ENCODE measurements at places on chromosomes 3 and 15.

DNA sequence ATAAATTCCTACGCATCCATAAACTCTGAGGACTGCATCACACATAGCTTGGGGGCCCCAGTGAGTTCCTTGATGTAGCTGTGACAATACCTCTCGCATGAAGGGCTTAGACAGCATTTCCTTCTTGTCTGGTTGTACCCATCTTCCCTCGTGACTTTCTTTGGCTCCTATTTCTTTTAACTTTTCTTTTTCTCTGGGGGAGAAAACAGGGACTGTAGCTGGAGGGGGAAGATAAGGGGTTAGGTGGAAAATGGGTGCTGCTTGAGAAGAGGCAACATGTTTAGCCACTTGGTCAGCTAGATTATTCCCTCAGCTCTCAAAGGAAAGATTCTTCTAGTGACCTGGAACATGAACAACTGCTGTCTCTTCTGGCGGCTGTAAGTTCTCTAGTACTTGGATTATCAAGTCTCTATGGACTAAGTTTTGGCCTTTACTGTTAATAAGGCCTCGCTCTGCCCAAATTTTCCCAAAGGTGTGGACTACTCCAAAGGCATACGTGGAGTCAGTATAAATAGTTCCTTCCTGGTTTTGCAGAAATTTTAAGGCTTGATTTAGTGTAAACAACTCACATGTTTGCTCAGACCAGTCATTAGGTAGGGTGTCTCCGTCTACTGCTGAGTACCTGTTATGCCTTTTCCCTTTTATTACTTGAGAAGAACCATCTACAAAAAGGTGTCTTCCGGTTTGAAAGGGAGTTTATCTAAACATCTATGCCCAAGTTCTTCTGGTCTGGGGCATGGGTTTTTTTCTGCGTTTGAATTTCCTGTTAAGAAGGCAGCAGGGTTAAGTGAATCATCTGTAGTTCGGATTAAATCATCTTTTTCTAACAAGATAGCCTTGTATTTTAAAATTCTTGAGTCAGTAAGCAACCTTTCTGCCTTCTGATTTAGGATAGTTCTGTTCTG lies 21.0 kb upstream of the ATG7 start:
- DNase-seq, result no peak

DNA sequence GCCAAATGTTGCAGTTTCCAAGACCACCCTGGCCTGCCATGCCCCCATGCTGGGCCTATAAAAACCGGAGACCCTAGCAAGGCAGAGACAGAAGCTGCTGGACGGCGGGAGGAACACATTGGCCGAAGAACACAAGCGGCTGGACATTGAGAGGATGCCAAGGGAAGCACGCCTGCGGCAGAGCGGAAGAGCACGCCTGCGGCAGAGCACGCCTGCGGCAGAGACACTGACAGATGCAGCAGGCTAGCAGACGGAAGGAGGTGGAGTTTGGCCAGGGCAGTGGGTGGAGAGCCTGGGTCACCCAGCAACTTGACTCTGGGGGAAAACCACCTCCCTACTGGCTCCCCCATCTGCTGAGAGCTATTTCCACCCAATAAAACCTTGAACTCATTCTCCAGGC lies 322.3 kb upstream of the TBL1XR1 start:
- DNase-seq, result no peak

- DNase-seq, result no peak
Measured at GRCh38 chr3:67765575-67765974, 111.2 kb upstream of the SUCLG2 start.

- no peak for DNase-seq
Measured at GRCh38 chr15:44308415-44308814, 19.9 kb downstream of the GOLM2 start.

DNA sequence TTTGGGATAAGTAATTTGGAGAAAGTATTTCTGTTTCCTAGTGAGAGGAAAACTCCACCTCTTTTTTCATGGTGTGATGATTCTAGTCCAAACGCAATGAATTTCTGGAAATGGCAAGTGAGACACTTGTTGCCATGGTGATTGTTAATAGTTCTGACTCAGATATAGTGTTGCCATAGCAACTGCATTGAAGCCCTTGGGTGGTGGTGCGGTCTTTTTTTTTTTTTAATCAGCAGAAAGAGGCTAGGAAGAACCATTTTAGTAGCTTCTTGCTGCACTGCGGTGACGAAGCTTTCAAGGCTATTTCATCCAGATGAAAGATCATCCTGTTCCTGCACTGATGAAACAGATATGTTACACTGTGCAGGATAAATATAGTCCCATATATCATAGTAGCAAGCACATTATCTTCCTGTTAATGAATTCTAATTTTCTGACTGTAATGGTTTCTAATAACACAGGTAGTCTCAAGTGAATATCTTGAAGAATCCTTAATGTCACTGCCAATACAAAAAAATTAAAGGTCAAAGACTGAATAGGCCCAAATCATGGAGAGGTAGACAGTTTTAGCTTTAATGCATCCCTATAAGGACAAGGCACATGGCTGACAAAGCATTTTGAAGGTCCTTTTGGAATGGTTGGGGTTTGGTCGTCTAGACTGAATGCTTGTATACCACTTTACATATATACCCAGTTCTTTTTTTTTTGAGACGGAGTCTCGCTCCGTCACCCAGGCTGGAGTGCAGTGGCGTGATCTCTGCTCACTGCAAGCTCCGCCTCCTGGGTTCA lies 125.1 kb upstream of the ZBTB20 start:
- DNase-seq, result no peak

DNA sequence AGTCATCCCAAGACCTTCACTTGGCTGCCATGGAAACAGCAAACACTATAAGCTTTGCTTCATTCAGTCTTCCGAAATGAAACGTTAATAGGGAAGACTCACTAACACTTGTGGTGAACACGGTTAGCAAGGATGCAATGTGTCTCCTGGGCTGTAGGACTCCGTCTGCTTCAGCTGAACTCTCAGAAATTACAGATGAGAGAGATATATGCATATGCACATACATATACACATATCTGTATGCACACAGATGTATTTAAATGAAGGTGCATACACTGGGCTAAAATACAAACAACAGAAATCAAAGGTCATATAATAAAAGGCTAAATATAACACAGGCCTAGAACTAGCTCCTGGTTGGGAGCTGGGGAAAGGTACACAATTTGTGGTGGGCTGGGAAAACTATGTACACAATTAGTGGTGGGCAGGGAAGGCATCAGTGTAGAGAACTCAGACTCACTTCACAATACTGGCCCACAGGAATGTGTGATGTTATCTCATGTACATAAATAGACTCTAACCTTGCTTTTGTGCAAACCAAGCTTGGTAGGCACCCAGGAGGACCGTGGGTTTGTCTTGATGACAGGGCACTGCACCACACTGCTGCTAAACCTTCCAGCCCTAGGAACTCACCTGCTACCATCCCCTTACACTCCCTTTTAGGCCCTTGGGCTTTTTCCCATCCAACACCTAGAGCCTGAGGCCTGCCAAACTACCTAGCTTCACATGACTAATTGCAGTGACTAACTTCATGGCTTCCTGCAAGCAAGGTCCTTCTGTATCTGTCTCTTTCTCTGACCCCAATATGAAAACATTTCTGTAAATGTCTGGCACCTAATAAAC lies 873.1 kb downstream of the NSUN3 start:
- no peak for DNase-seq

DNA sequence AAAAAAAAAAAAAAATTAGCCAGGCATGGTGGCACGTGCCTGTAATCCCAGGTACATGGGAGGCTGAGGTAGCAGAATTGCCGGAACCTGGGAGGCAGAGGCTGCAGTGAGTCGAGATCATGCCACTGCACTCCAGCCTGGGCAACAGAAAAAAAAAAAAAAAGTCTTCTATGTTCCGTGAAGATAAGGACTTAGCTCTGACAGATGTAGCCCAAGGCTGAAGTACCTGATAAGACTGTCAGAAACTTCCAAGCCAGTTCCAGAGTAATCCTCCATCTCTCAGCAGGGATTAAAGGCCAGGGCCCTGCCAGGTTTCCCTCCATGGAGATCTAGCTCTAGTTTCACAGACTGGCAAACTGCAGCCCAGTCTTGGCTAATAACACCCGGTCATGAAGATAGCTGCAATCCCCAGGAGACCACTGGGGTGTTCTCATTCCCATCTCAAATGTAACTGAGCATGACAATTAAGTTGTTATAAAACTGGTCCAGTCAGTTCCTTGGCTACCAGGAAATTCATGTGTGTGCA lies 8.5 kb downstream of the CDCP1 start:
- DNase-seq, result no peak

GRCh38 chr15:52661909-52662308 lies 17.3 kb downstream of the ATOSA start:
- no peak for DNase-seq

- no peak for DNase-seq
Measured at GRCh38 chr3:144341471-144341870, 369.8 kb downstream of the DIPK2A start.

GRCh38 chr3:197317250-197317963 lies 19.0 kb upstream of the DLG1 start:
- no peak for DNase-seq

GRCh38 chr3:152204218-152204617 lies 64.5 kb upstream of the MBNL1 start:
- DNase-seq, result no peak

DNA sequence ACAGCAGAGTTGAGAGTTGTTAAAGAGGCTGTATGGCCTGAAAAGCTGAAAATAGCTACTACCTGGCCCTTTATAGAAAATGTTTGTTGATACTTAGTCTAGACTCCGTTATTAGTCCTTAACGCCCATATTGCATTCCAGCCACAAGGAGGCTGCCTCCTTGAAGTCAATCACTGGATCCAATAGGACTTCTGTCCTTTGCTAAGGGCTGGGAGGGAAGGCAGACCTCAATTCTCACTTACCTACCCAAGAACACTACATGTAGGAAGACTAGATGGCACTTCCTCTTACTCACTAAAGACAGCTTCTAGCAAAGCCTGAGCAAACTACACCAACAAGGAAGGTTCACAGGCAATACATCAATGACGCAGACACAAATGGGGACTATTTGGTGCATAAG lies 139.5 kb upstream of the HACD2 start:
- DNase-seq, result no peak

All from CD4-positive, alpha-beta T cell treated with Interleukin-1 beta for 1 hour (primary cell).